Stimulated activated CD8-positive, alpha-beta memory T cell treated with anti-CD3 and anti-CD28 coated beads, Interleukin-2, amount 100 ng/mL, for 48 hours (primary cell): ENCODE measurements at places on chromosomes 5 and 9.

DNA sequence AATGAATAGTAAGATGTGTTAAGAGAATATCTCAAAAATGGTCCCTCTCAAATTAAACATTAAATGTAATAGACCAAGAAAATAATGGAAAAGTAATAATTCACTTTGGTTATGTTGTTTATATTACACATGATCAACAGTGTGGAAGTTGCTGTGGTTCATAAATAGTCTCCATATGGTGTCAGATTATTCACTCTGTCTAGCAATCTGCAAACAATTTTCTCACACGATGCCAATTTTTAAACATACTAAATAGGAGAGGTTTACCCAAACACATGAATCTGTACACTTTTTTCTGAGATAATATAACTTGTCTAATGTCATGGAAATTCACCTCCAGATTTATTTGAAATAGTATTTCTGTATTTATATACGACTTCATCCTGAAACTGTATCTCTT, 217.4 kb upstream of the FBXL7 start:
- DNase-seq = no peak

- DNase-seq = no peak
Measured at GRCh38 chr9:111662576-111663300, 1.3 kb downstream of the GNG10 start.

DNA sequence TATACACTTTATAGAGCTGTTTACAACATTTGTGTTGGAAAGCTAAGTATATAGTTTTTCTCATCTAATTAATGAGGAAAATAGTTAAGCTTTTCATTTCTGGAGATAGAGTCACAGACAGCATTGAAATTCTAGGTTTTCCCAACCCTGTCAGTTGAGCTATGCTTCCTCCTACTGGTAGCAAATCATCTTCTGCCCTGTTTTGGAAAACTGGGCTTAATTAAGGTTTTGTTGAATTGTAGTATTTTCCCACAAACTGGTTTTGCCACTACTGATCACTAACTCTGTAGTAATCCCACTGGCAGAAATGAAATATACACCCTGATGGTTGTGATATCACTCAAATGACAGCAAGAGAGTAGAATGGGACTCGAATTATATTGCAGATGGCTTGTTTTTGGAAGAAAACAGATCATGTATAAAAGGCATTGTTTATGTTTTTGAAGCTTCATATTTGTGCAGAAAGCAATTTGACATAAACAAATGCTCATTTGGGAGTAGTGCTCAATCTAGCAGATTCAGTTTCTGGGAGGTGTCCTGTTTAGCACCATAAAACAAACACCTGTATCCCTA, 46.6 kb downstream of the CD180 start:
- no peak for DNase-seq

DNA sequence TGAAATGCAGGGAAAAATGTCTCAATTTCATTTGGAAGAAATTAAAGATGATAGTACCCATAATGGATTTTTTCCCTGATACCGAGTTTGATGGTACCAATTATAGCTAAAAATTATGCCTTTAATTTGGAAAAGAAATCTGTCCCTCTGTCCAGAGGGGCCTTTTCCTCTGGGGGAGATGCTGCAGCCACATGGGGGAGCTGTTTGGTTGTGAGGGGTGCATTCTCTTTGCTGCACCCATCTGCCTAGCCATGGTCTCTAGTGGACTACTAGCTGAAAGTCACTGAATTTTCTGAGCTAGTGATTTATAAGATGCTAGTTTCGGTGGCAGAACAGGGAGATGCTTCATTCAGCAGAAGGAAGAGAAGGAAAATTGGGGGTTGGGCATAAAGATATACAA, 9.6 kb downstream of the SEC61B start:
- peak; percentile 32 for DNase-seq
